ENCODE measurements at places on chromosomes 7 and 10.
A peak's percentile ranks its signal among the peaks of the same experiment; 100 is the strongest.

DNA sequence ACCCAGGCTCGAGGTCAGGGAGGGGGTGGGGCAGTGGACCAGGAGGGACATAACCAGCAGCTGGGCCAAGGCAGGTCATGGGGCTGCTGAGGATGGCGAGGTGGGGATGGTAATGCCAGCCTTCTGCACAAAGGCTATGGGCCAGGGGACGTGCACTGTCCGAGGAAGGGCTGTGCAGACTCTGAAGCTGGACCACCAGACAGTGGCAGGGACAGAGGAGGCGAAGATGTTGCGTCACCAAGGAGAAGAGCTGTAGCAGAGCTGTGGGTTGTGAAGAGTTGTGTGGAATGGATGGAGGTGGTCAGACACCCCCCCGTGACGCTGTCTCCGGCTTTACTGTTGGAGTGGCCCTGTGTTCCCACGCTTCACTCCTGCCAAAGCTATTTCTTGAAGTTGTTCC is 1.8 kb downstream of the CLEC2L start:
- no peaks in the 10 kb centered on the region for H3K36me3 ChIP-seq
- DNase-seq: no peak
- no peak overlapping the region for H3K27ac ChIP-seq
- H3K4me3 ChIP-seq: peak overlapping the region; percentile 67

DNA sequence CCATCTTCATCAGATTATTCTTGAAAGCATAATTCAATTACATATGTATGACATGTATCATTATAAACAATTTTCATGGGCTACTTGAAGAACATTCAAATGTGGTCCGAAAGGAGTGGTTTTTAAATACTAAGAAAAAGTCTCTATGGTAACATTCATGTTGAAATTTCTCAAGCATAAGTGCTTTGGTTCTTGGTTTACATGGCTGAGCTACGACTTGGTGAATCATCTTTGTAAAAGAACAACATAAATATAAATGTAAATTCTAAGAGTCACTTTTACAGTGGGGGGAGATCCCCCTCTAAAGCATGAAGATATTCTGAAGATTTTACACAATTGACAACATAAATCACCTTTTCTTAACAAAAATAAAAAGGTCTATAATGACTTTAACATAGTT is 118.6 kb downstream of the MAGI2 start:
- no peak overlapping the region for H3K4me3 ChIP-seq
- H3K4me1 ChIP-seq: no peaks in the 10 kb centered on the region
- no peaks in the 10 kb centered on the region for H3K36me3 ChIP-seq
- DNase-seq: no peak

GRCh38 chr7:40223451-40224127 is 88.8 kb downstream of the SUGCT start:
- H3K27me3 ChIP-seq: peaks cover 5% of the 10 kb centered on the region
- no peak for DNase-seq
- H3K36me3 ChIP-seq: peaks cover 10% of the 10 kb centered on the region
- no peak overlapping the region for H3K4me3 ChIP-seq
- H3K4me1 ChIP-seq: peaks cover 5% of the 10 kb centered on the region

DNA sequence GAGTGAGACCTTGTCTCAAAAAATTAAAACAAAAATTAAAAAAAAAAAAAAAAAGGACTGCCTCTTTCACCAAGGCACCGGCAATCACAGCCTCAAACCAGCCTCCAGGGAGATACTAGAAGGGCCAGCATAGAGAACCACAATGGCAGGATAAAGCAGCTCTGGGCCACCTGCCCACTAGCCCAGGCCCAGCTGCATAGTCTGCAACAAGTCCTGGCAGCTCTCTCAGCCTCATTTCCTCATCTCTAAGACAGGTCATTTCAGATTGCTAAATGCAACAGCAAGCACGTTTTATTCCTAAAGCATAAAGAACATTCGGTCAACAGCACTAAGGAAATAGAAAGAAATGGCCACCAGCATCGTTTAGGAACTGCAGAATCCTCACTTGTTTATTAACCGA is 28.8 kb downstream of the XPNPEP1 start:
- peaks cover 66% of the 10 kb centered on the region for H3K36me3 ChIP-seq
- H3K4me3 ChIP-seq: no peak overlapping the region
- no peak for DNase-seq
- H3K27me3 ChIP-seq: no peaks in the 10 kb centered on the region
- no peak overlapping the region for H3K27ac ChIP-seq
- peaks cover 30% of the 10 kb centered on the region for H3K4me1 ChIP-seq

DNA sequence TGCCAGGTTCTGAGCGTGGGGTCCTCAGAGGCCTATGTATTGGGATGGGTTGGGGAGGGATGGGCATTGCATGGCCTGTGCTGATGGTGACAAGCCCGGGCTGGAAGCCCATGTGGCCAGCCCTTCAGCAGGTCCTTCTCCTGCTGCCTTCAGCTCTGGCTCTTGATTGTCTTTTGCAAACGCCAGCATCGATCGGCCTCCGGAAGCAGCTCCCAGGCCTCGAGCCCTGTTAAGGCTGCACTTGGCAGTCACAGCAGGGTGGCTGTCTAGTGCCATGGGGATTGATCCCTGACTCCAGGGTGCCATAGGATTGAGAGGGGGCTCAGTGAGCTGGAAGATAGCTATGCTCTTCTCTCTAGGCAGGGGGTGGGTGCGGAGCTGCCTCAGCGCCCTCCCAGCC is 51.4 kb downstream of the CDH23 start:
- no peak for DNase-seq
- H3K4me3 ChIP-seq: no peak overlapping the region
- no peaks in the 10 kb centered on the region for H3K36me3 ChIP-seq

DNA sequence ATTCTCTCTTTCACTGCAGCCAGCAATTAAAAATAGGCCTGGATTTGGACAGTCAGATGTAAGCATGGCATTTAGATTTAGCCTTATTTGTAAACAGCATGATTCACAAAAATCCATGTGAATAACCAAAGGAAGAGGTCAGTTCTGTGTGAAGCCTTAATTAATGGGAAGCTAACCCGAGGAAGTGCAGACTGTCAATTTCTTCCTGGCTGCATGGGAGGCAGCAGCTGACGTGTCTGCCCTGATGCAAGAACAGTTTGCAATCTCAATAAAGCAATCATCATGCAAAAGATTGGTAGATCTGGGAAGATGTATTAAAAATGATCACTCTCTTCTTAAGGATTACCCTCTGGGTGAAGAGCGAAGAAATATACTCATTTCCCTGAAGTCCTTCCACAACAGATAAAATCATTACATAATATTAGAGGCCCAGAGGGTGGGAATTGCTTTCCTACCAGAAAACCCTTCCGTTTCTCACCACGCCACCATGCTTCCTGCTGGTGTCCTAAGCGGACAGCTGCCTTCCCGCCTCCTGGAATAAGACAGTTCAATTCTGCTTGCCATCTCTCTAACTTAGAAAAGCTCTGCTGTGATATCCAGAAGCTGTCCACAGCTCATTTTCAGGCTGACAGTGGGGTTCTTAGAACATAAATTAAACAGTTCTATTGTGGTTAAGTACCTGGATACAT is 526.7 kb upstream of the NRP1 start:
- H3K36me3 ChIP-seq: peaks cover 5% of the 10 kb centered on the region
- peaks cover 4% of the 10 kb centered on the region for H3K27me3 ChIP-seq
- DNase-seq: no peak
- no peak overlapping the region for H3K4me3 ChIP-seq

DNA sequence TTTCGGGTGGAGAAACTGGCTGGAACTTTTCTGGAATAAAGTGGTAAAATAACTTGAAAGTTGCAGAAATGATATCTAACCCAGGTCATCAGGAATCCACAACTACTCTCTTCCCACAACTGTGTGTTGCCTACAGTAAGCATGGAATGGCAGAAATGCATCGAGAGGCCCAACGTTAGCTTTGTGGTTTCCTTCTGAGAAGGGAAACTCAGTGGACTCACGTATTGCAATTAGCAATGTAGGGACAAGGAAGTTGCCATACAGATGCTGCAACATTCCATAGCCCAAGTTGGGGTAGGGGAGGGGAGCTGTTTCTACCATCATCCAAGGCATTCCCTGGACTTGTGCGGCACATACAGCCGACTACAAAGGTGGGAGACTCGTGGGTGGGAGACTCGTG is 1.9 kb downstream of the PON1 start:
- peaks cover 33% of the 10 kb centered on the region for H3K27me3 ChIP-seq
- H3K4me1 ChIP-seq: peaks cover 14% of the 10 kb centered on the region
- H3K36me3 ChIP-seq: no peaks in the 10 kb centered on the region
- no peak overlapping the region for H3K27ac ChIP-seq

- no peak for DNase-seq
- H3K36me3 ChIP-seq: no peaks in the 10 kb centered on the region
- no peaks in the 10 kb centered on the region for H3K4me1 ChIP-seq
- no peak overlapping the region for H3K4me3 ChIP-seq
- H3K27ac ChIP-seq: no peak overlapping the region
- no peaks in the 10 kb centered on the region for H3K27me3 ChIP-seq
Observed at GRCh38 chr7:10588084-10588483, 385.6 kb upstream of the PHF14 start.

DNA sequence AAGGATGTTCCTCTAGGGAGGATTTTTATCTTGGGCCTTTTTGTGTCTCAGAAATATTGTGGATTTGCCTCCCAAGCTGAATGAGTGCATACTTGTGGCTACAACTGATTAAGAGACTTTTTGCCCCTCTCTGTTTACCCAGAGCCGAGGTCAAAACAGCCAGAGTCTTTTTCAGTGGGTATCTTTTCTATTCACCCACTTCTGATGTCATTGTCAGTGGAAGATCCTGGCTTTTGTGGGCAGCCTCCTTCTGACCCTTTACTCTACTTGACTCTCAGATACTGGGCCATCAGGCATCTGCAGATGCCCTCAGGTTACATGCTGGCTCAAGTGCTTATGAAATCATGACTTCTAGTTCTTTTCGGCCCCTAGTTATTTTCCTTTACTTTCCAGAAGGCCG is 19.6 kb upstream of the PIP4K2A start:
- peaks cover 5% of the 10 kb centered on the region for H3K4me1 ChIP-seq
- H3K4me3 ChIP-seq: no peak overlapping the region
- no peak overlapping the region for H3K27ac ChIP-seq

DNA sequence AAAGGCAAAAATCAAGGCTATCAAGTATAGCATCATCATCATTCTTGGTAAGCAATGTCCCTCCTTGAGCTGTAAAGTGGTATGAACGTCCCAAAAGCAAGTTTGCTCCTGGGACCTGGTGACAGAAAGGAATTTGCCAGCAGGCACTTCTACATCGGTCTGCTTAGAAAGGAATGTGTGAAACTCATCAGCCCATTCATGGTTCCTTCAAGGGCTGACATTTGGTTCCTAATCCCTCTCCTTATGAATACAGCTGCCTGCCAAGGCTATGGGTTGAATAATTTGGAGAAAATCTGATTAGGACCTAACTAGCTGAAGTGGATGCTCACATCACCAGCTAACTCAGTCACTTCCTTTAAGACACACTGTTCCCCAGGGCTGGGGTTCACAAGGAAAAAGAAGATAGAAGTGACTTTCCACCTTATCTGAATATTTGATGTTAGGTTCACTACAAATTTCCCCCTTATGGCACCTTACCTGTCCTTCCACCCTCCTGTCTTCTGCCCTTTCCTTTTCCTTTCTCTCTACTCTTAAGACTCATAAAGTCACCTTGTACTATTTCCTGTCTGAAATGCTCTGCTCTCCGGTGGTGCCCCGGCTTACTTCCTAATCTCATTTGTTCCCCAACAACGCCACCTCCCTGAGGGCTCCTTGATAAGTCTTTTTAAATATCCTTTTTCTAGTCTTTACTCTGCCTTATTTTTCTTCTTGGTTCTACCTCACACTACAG is 187.1 kb downstream of the NPSR1 start:
- no peak overlapping the region for H3K4me3 ChIP-seq
- no peak overlapping the region for H3K27ac ChIP-seq
- H3K4me1 ChIP-seq: no peaks in the 10 kb centered on the region
- H3K27me3 ChIP-seq: peaks cover 4% of the 10 kb centered on the region
- no peaks in the 10 kb centered on the region for H3K36me3 ChIP-seq

DNA sequence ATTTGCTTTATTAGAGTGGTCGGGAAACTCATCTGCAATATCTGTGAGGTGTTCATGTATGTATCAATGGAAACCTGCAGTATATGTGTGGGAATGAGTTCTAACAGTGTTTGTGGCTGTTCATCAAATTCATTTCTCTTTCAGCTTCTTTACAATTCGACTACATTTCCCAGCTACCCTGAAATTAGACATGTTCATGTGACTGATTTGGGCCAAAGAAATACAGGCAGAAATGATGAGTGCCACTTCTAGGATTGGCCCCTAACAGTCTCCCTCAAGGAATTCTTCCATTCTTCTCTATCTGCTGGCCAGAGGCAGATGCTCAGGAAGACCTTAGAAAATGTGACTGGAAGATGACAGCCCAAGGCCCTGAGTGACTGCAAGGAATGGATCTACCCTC is 114.8 kb upstream of the WAC start:
- H3K27me3 ChIP-seq: peaks cover 2% of the 10 kb centered on the region
- H3K4me1 ChIP-seq: no peaks in the 10 kb centered on the region
- no peak overlapping the region for H3K27ac ChIP-seq
- no peak overlapping the region for H3K4me3 ChIP-seq
- H3K36me3 ChIP-seq: no peaks in the 10 kb centered on the region
- DNase-seq: no peak

DNA sequence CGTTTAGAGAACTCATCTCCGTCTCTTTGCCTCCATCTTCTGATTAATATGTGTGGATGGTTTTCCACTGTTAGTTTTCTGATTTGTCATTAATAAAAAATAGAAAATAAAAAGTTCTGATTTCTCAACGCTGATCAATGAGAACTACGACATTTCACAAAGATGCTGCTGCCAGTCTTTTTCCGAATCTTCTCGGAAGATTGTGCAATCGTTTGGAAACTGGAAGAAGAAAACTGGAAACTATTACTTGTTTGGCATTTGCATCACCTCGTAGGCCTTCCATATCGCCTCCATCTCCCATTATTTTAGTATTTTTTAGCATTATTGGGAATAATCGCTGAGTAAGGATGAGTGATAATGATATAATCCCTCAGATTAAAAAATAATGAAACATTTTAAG is 123.2 kb upstream of the KLF6 start:
- H3K36me3 ChIP-seq: peaks cover 5% of the 10 kb centered on the region
- H3K27me3 ChIP-seq: peaks cover 16% of the 10 kb centered on the region
- H3K27ac ChIP-seq: no peak overlapping the region
- H3K4me1 ChIP-seq: peaks cover 9% of the 10 kb centered on the region

DNA sequence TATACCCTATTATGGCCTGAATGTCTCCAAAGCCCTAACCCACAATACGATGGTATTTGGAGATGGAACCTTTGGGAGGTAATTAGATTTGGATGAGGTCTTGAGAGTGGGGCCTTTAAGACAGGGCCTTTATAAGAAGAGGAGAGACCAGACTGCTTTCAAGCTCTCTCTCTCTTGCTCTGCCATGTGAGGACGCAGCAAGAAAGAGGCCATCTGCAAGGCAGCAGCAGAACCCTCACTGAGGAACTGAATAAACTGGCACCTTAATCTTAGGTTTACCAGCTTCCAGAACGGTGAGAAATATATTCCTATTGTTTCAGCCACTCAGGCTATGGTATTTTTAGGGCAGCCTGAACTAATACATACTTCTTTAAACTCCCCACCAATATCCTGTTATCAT is 2.0 kb upstream of the GNAI1 start:
- peaks cover 1% of the 10 kb centered on the region for H3K36me3 ChIP-seq
- no peak for DNase-seq
- H3K27me3 ChIP-seq: no peaks in the 10 kb centered on the region
- H3K4me3 ChIP-seq: no peak overlapping the region
- no peak overlapping the region for H3K27ac ChIP-seq

- no peak for DNase-seq
- H3K27ac ChIP-seq: no peak overlapping the region
- H3K4me3 ChIP-seq: no peak overlapping the region
- peaks cover 4% of the 10 kb centered on the region for H3K4me1 ChIP-seq
Observed at GRCh38 chr7:35726654-35727053, 31.7 kb upstream of the HERPUD2 start.

GRCh38 chr10:110401401-110402076 is 96.2 kb upstream of the DUSP5 start:
- H3K4me1 ChIP-seq: peaks cover 57% of the 10 kb centered on the region
- peak overlapping the region; percentile 54 for H3K27ac ChIP-seq
- H3K4me3 ChIP-seq: no peak overlapping the region
- DNase-seq: no peak
- H3K36me3 ChIP-seq: no peaks in the 10 kb centered on the region

All from nephron progenitor cell (in vitro differentiated cells).